Colonic mucosa (tissue), 4 donors: ENCODE measurements at places on chromosomes 13 and 19. TPM values are rescaled to one million over a fixed set of nuclear protein-coding genes. Genes with fewer than 3 reads are reported as not detected.

The MBD3L2 gene
- total RNA-seq = not detected

The SPTBN4 gene
- total RNA-seq = 0.74 TPM

The ZNF473 gene
- 5.9 TPM for total RNA-seq

The PABPC3 gene
- total RNA-seq = 0.35 TPM

The NLRP8 gene
- total RNA-seq = not detected

The GARIN5B gene
- not detected for total RNA-seq

The KCNRG gene
- total RNA-seq = 0.40 TPM

The DCT gene
- 0.11 TPM for total RNA-seq

The TMEM238 gene
- 85.9 TPM for total RNA-seq

The LILRB2 gene
- total RNA-seq = 5.3 TPM

The CEACAM16 gene
- 0.52 TPM for total RNA-seq

The ICAM1 gene
- 3.5 TPM for total RNA-seq

The MYO1F gene
- 4.7 TPM for total RNA-seq

The PSG11 gene
- total RNA-seq = not detected

The LENG8 gene
- 154 TPM for total RNA-seq

The F10 gene
- 1.5 TPM for total RNA-seq

The MCF2L gene
- 88.3 TPM for total RNA-seq

The TLE6 gene
- 3.8 TPM for total RNA-seq

The LRRC8E gene
- total RNA-seq = 4.0 TPM

The PINLYP gene
- total RNA-seq = 2.4 TPM

The LILRA2 gene
- total RNA-seq = 0.85 TPM

The FGF21 gene
- not detected for total RNA-seq

The FUT1 gene
- total RNA-seq = 0.80 TPM

The KLK15 gene
- 2.9 TPM for total RNA-seq

The HSD17B14 gene
- total RNA-seq = 2.8 TPM

The KLK3 gene
- 2.4 TPM for total RNA-seq

The PEAK3 gene
- 0.29 TPM for total RNA-seq

The OR7A5 gene
- total RNA-seq = not detected

The ARHGAP45 gene
- total RNA-seq = 27.4 TPM
